ENCODE measurements at places on chromosomes 2 and 18.

GRCh38 chr2:58870704-58871103, 629.6 kb upstream of the FANCL start:
- peaks cover 2% of the 10 kb centered on the region for H3K4me1 ChIP-seq
- peaks cover 4% of the 10 kb centered on the region for H3K27me3 ChIP-seq
- no peak for DNase-seq
- H3K4me3 ChIP-seq, result no peak overlapping the region
- no peak overlapping the region for H3K27ac ChIP-seq

DNA sequence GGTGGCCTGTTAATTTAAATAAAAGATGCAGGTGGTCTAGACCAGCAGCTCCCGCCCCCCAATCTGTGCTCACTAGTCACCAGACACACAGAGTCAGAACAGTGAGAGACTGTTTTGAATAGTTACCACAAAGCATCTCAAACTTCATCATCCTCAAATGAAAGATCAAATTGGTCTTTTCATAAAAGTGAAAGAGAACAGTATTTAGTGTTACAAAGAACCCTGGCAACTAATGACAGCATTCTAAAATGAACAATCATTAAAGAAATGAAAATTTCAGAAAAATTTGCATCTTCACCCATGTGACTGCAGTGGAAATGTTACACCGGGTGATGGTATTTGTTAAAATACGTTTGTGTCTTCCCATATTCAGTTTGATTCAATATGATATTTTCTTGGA, 65.5 kb upstream of the PMAIP1 start:
- H3K36me3 ChIP-seq, result no peaks in the 10 kb centered on the region
- peaks cover 13% of the 10 kb centered on the region for H3K27me3 ChIP-seq
- no peak overlapping the region for H3K27ac ChIP-seq

DNA sequence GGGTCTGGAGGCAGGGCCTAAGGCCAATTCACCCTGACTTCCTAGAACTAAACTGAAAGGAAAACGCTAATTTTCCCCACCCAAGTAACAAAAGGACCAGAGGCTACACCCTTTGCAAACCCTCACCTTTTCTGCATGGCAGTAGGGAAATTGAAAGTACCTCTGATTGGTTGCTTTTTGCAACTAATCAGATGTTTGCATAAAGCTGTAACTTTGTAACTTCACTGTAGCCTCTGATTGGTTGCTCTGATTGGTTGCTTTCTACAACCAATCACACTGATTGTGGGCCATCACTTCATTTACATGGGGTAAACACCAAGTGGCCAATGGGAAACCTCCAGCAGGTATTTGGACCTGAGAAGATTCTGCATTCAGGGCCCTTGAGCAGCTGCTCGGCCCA, 20.8 kb downstream of the EIPR1 start:
- no peaks in the 10 kb centered on the region for H3K27me3 ChIP-seq
- no peak overlapping the region for H3K4me3 ChIP-seq
- H3K27ac ChIP-seq, result no peak overlapping the region
- DNase-seq, result no peak
- peaks cover 20% of the 10 kb centered on the region for H3K36me3 ChIP-seq

DNA sequence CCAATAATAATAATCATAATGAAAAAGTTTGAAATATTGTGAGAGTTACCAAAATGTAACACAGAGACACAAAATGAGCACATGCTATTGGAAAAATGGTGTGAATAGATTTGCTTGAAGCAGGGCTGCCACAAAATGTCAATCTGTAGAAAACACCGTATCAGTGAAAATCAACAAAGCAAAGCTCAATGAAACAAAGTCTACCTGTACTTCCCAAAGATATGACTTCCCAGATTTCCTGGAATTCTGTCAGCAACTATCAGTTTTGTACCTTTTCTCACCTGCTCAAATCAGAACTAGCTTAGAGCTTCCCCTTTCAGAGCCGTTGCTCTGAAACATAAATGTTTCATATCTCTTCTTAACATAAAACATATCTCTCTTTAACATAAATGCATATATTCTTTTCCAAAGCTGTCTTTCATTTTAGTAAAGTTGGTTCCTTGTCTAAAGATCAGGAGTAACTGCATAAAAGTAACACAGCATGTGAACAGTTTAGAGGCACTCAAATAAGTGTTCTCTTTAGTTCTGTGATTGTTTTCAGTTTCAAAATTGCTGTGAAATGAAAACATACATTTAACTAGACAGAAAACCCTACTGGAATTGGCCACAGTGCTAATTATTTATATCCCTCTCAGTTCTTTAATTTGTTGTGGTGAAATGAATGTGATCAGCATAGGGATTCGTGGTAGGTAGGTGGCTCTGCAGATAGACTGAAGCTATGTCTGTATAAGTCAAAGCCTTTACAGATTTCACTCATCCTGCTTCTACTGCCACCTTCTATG, 262.5 kb downstream of the KCNJ3 start:
- no peaks in the 10 kb centered on the region for H3K36me3 ChIP-seq
- H3K4me1 ChIP-seq, result no peaks in the 10 kb centered on the region
- H3K27me3 ChIP-seq, result no peaks in the 10 kb centered on the region
- no peak overlapping the region for H3K27ac ChIP-seq
- no peak for DNase-seq
- no peak overlapping the region for H3K4me3 ChIP-seq

DNA sequence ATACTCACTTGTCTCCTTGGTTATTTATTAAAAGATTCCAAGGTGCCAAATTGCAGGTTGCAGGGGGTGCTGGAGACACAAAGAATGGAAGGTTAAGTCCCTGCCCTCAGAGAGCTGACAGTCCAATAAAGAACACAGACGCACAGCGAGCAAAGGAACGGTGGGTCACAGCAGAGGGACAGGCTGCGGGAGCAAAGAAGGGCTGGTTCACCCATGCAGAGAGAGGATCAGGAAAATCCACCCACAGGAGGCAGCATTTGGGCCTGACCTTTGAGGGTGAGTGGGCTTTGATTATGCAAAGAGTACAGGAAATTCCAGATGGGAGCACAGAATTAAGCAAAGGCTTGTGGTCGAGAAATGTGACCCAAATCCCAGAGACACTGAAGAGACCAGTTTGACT, 45.0 kb downstream of the ZBTB7C start:
- no peak overlapping the region for H3K27ac ChIP-seq
- H3K4me1 ChIP-seq, result peaks cover 2% of the 10 kb centered on the region
- no peak overlapping the region for H3K4me3 ChIP-seq
- DNase-seq, result no peak

DNA sequence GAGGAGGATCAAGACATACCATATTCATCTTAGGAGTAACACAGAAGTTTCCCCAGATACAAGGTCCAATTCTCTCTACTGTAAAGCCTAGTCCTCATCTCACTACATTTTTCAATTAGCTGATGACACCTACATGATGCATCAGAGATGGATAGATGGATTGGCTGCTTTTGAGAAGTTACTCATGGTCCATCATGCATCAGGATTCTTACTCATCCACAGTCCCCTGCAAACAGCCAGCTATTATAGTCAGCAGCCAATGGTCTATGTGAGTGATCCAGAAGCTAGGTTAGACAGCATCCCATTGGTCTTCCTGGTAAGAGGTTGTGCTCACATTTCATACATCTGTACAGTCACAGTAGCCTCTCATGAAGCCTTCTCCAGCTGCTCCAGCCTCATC, 154.5 kb upstream of the NRP2 start:
- H3K27me3 ChIP-seq, result no peaks in the 10 kb centered on the region
- no peaks in the 10 kb centered on the region for H3K36me3 ChIP-seq
- DNase-seq, result no peak
- H3K4me1 ChIP-seq, result no peaks in the 10 kb centered on the region

GRCh38 chr18:10713409-10713808, 187.6 kb downstream of the NAPG start:
- no peaks in the 10 kb centered on the region for H3K36me3 ChIP-seq
- H3K27ac ChIP-seq, result no peak overlapping the region
- H3K4me1 ChIP-seq, result no peaks in the 10 kb centered on the region
- H3K27me3 ChIP-seq, result no peaks in the 10 kb centered on the region
- no peak overlapping the region for H3K4me3 ChIP-seq

- no peaks in the 10 kb centered on the region for H3K27me3 ChIP-seq
- no peak for DNase-seq
- H3K36me3 ChIP-seq, result no peaks in the 10 kb centered on the region
- H3K4me1 ChIP-seq, result no peaks in the 10 kb centered on the region
- H3K4me3 ChIP-seq, result no peak overlapping the region
Observed at GRCh38 chr2:44524347-44524926, 162.7 kb downstream of the CAMKMT start.

- no peak for DNase-seq
- H3K4me1 ChIP-seq, result peaks cover 10% of the 10 kb centered on the region
- no peaks in the 10 kb centered on the region for H3K36me3 ChIP-seq
- no peak overlapping the region for H3K27ac ChIP-seq
Observed at GRCh38 chr2:1884933-1885580, 140.7 kb upstream of the PXDN start.

GRCh38 chr2:98137196-98137595, 50.2 kb downstream of the VWA3B start:
- DNase-seq, result no peak
- H3K4me1 ChIP-seq, result no peaks in the 10 kb centered on the region
- H3K36me3 ChIP-seq, result no peaks in the 10 kb centered on the region
- H3K4me3 ChIP-seq, result no peak overlapping the region
- no peak overlapping the region for H3K27ac ChIP-seq
- peaks cover 14% of the 10 kb centered on the region for H3K27me3 ChIP-seq

DNA sequence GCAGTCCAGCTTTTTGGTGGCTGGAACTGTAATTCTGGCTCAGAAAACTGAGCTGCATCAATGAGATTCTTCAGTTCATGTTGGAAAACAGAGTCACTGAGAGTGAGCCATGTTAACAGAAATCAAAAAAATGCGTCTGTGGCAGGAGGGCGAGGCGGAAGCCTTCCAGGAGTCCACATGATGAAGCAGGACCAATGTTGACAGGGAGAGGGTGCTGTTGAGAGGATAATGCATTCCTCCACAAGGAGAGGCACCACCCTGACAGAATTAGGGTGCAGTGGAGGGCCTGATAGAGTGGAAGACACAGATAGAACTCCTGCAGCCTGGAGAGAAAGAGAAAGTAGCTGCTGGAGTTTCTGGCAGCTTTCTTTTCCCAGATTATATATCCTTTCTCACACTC, 111.5 kb downstream of the MGAT5 start:
- no peak overlapping the region for H3K27ac ChIP-seq
- peaks cover 12% of the 10 kb centered on the region for H3K4me1 ChIP-seq
- DNase-seq, result no peak
- H3K4me3 ChIP-seq, result no peak overlapping the region
- no peaks in the 10 kb centered on the region for H3K36me3 ChIP-seq
- H3K27me3 ChIP-seq, result no peaks in the 10 kb centered on the region

DNA sequence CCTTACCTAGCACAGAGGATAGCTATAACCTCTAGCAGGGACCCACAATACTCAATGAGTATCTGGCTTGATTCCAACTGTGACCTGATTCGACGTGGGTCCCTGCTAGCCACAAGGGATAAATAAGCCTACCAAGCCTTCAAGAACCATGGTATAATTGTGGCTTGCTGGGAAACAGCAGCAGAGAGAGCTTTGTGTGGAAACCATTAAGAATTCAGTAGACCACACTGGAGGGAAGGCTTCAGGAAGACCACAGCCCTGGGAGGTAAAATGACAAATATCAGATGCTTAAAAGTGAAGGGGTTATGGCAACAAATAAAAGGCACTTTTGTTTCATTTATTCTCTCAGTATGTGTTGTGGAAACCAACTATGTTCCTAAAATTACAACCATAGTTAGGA, 82.6 kb upstream of the WIPF1 start:
- H3K4me3 ChIP-seq, result no peak overlapping the region
- no peak for DNase-seq
- no peaks in the 10 kb centered on the region for H3K27me3 ChIP-seq
- H3K4me1 ChIP-seq, result peaks cover 7% of the 10 kb centered on the region

- no peak overlapping the region for H3K27ac ChIP-seq
- peaks cover 15% of the 10 kb centered on the region for H3K36me3 ChIP-seq
- peaks cover 2% of the 10 kb centered on the region for H3K4me1 ChIP-seq
- no peaks in the 10 kb centered on the region for H3K27me3 ChIP-seq
- no peak overlapping the region for H3K4me3 ChIP-seq
Observed at GRCh38 chr2:33373986-33374385, 102.5 kb upstream of the RASGRP3 start.

GRCh38 chr2:60540074-60540473, 13.4 kb downstream of the BCL11A start:
- H3K27ac ChIP-seq, result no peak overlapping the region
- no peaks in the 10 kb centered on the region for H3K27me3 ChIP-seq
- H3K4me3 ChIP-seq, result no peak overlapping the region
- H3K36me3 ChIP-seq, result no peaks in the 10 kb centered on the region

DNA sequence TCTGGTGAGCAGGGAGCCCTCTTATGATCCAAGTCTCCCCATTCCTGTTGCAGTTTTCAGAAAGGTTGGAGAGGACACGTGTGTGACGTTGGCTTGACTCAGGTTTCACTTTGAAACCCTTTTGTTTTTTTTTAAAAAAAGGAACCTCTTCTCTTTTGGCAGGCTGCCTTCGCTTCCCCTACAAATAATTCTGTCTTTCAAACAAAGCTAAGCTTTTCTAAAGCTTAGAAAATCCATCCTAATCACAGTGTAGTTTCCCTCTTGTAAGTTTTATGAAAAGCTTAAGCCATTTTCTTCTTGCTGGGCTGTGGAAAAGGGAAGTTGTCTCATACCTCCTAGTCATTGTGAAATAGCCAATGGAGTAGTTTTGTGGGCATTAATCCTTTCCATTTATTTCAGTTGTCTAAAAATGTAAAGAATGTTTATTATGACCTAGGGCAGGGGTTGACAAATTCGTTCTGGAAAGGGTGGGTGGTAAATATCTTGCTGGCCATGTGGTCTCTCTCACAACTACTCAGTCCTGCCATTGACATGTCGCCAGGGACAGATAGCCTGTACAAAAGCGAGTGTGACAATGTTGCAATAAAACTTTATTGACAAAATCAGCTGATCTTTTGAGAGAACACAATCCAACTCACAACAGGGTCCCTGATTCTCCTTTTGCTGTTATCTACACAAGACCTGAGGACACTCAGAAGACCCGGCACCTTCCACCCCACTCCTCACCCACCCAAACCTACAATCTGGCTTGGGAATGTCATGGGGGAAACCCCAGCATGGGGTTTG, 878.8 kb downstream of the RNF144A start:
- no peaks in the 10 kb centered on the region for H3K27me3 ChIP-seq
- H3K27ac ChIP-seq, result no peak overlapping the region
- no peaks in the 10 kb centered on the region for H3K36me3 ChIP-seq
- H3K4me3 ChIP-seq, result no peak overlapping the region
- H3K4me1 ChIP-seq, result peaks cover 8% of the 10 kb centered on the region
- peak; percentile 20 for DNase-seq

DNA sequence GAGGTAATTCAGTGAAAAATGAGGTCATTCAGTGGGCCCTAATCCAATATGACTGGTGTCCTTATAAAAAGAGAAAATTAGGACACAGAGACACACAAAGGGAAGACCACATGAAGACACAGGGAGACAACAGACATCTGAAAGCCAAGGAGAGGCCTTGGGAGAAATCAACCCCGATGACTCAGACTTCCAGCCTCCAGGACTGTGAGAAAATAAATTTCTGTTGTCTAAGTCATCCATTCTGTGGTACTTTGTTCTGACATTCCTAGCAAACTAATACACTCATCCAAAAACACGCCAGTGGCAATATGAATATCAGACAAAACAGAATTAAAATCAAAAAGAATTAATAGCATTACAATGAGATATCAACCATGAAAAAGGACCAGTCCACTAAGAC, 303.7 kb downstream of the SS18 start:
- H3K27me3 ChIP-seq, result peaks cover under 1% of the 10 kb centered on the region
- peak; percentile 79 for DNase-seq
- H3K27ac ChIP-seq, result peak overlapping the region; percentile 61

GRCh38 chr2:135664623-135665068, 77.0 kb upstream of the UBXN4 start:
- H3K4me1 ChIP-seq, result no peaks in the 10 kb centered on the region
- no peak overlapping the region for H3K4me3 ChIP-seq
- DNase-seq, result peak; percentile 22
